NB4 (cell line): ENCODE measurements at places on chromosomes 7 and 10.

- DNase-seq = no peak
Measured at GRCh38 chr7:29255906-29256692, 61.5 kb downstream of the CHN2 start.

DNA sequence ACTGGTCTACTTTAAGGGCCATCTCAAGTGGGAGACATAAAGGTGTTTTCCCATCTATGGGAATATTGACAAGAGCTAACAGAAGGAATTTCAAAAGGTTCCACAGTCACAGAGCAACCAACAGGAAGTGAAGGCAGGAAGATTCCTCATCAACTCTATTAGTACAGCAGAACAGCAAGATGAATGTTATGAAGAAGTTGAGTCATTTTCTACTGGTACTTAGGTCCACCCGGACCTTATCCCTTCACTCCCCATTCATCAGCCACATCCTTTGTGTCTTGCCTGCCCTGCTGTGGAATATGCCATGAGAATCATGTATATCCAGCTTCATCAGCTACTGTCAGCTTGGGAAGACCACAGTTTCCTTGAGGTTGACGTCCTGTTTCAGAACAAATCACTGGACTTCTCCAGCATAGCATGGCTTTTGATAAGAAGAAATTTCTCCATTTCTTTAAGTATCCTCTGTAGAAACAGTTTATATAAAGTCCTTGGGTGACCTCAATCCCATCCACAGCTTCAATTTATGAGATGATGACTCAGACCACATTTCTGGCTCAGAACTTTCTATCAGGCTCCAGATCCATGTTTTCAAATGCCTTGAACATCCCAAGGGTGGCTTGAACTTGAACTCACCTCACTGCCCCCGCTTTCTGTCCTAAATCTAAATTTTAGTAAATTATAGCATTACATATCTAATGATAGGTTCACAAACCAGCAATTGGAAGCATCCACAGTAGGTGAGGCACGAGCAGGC, 84.9 kb upstream of the AGK start:
- DNase-seq = no peak

DNA sequence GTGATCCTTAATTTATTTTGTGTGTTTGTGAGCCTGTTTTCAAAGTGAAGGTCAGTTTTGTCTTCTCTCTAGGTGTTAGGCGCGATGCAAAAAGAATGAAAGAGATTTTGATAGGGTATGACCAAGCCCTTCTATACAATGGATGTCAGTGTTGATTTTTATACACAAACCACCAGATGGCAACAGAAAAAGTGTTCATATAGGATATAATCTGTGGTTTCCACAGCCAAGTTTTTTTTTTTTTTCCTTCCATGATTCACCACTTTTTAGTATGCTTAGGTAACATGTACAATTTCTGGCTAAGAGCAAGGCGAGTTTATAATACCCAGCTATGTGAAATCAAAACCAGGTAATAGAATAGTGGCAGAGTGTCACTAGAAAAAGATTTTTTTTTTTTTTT, 8.1 kb downstream of the SDK1 start:
- DNase-seq = no peak

- no peak for DNase-seq
Measured at GRCh38 chr7:148911626-148912025, 27.5 kb upstream of the EZH2 start.

DNA sequence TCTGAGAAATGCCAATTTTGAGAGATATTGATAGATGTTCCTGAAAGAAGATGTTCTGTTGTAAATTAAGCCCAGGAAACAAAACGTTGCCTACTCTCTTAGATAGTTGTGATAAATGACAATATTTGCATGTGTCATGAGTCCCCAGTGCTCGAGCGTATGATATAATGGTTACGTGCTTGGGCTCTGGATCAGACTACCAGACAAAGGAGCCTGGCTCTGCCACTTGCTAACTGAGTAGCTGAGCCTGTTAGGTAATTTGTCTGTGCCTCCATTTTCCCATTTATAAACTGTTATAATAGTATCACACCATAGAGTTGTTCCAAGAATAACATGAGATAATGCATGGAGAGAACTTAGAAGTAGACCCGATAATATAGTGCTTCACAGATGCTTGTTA, 1.8 kb downstream of the A1CF start:
- DNase-seq = no peak

DNA sequence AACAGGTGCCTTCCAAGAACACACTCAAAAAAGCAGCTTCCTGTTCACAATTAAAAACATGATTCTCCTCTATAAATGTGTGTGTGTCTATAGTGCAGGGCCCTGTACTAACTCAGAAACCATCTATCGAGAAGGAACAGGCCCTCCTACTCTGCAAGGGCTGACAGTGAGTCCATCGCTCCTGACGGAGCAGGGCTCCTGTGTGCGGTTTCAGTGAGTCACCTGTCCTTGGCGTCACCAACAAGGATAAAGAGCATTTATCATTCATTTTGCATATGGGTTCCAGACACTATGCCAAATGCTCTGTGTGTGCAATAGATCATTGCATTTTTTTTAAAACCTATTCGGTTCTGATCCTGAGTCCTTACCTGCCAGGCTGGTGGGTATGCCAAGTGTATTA, 63.7 kb downstream of the TACC2 start:
- DNase-seq = no peak

- peak; percentile 67 for DNase-seq
Measured at GRCh38 chr7:110442381-110442837, 648.5 kb upstream of the LRRN3 start.

GRCh38 chr7:1322240-1323110, 89.8 kb downstream of the UNCX start:
- DNase-seq = no peak

DNA sequence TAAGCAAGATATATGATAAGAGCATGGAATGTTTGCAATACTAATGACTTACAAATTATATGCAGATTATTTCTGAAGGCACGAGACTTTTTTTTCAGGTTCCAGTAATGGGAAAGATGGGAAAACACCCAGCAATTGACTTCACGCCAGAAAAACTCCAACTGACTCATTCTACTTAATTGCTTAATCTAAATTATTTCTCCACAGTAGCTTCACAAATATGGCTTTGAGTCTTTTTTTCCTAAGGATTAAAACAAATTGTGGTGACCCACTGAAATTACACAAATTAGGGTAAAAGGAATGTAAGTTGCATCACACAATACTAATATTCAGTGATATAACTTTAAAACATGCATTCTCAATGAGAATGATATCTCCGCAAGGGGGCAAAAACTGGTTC, 138.7 kb downstream of the GNAI1 start:
- DNase-seq = no peak

DNA sequence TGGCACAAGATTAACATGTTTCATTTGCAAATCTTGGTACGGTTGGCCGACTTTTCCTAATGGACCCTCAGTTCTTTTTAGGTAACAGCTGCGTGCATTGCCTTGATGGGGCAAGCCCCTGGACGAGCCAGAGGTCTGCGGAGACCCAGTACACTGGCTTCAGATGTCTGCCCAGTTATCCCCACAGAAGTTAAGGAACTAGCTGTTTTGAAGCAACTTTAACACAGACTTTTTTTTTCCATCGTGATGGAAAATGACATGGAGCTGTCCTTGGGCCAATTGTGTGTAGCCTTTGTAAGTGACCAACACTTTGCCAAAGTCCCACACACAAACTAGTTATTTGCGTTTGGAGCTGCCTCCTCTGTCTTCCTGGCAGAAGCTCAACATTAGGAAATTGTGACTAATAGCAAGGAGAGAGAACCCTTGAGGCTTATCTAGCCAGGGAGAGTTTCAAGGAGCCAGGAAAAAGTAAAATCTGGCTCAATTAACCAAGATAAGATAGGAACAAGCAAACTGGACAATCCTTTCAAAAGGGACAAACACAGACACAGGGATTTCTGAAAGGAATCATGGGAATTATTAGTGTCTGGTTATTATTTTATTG, 99.6 kb upstream of the BMPER start:
- no peak for DNase-seq

DNA sequence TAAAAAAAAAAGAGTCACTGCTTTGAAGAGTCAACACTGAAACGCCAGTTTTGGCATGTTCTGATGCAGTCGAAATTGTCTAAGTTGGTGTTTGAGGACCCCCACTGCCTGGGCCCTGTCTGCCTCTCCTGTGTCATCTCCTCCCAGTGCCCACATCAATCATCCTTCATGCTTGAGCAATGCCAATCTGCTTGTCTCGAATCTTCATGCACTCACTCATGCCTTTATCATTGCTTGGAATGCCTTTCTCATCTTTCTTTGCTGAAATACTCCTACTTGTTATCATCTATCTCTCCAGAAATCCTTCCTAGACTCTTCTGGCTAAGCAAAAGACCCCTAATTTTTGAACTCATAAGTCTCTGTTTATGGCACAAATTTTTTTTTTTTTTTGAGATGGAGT, 42.1 kb upstream of the PLPP4 start:
- no peak for DNase-seq

GRCh38 chr7:141113131-141113530, 39.3 kb downstream of the TMEM178B start:
- DNase-seq = no peak

DNA sequence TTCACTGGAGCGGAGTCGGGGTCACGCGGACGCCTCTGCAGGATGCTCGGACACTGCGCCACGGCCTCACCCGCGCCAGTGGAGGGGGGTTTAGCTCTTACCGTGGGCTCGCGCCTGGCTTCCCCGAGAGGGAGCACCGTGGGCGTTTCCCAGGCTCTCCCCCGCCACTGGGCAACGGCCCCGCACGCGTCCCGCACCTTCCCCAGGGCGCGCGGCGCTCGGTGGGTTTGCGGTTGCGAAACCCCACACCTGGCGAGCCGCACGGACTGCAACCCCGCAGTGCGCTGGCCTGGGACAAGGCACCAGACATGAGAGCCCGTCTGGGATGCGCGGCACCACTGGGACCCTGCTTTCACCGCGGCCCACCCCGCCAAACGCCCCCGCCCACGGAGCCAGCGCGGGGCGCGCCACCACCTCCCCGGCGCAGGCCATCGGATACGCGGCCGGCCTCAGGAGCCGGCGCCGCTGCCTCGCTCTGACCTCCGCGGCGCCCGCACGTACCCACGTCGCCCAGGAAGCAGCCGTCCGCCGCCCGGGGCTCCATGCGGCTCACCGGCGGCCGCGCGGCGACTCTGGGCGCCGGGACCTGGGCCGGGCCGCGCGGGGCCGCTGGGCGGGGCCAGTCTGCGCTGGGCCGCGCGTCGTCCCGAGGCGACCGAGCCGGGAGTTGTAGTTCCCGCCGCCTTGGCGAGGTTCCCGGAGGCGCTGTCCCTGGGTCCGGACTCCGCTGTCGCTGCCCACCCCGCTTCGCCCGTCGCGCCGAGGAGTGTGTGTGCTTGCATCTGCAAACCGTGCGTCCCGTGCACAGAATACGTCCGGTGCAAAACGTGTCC, at the start of gene ASB13:
ASB13 (minus strand) TSS at position 588 of the 833 bp plus-strand sequence; CDS start at position 544, 44 bp downstream.
- DNase-seq = peak; percentile 73
